ENCODE measurements at places on chromosomes 5 and 9. TPM values are rescaled to one million over a fixed set of nuclear protein-coding genes. Genes with fewer than 3 reads are reported as not detected.

ANXA1 gene
- total RNA-seq: 44.8 TPM

CD72 gene
- total RNA-seq: 3.3 TPM

ZNF618 gene
- total RNA-seq: 17.1 TPM

CMYA5 gene
- 1.6 TPM for total RNA-seq

GABRG2 gene
- not detected for total RNA-seq

GFI1B gene
- not detected for total RNA-seq

IL13 gene
- total RNA-seq: not detected

PJA2 gene
- 67.9 TPM for total RNA-seq

PROB1 gene
- 1.3 TPM for total RNA-seq

ANXA2R gene
- 0.99 TPM for total RNA-seq

GRXCR2 gene
- not detected for total RNA-seq

DRD1 gene
- total RNA-seq: not detected

ADCY2 gene
- 4.6 TPM for total RNA-seq

PCYOX1L gene
- 5.6 TPM for total RNA-seq

PRUNE2 gene
- total RNA-seq: 3.9 TPM

GOLGA2 gene
- total RNA-seq: 53.2 TPM

PTAR1 gene
- 41.9 TPM for total RNA-seq

STK32A gene
- 6.6 TPM for total RNA-seq

CCNG1 gene
- total RNA-seq: 118 TPM

DOLK gene
- 8.0 TPM for total RNA-seq

FUBP3 gene
- total RNA-seq: 30.3 TPM

ZNF483 gene
- total RNA-seq: 8.6 TPM

OSMR gene
- total RNA-seq: 22.4 TPM

KIF12 gene
- 249 TPM for total RNA-seq

ENC1 gene
- total RNA-seq: 116 TPM

CCDC152 gene
- total RNA-seq: 1.3 TPM

PDLIM4 gene
- 4.2 TPM for total RNA-seq

BTNL8 gene
- total RNA-seq: not detected

CDK5RAP2 gene
- 21.5 TPM for total RNA-seq

WDR38 gene
- 0.78 TPM for total RNA-seq

DMRTA1 gene
- 4.4 TPM for total RNA-seq

CYSRT1 gene
- not detected for total RNA-seq

SLC6A19 gene
- total RNA-seq: 0.66 TPM

PCSK5 gene
- total RNA-seq: 11.2 TPM

SLC34A1 gene
- total RNA-seq: not detected

TICAM2 gene
- 0.52 TPM for total RNA-seq

SH3RF2 gene
- total RNA-seq: 14.8 TPM

CCDC107 gene
- total RNA-seq: 42.2 TPM

FBP2 gene
- total RNA-seq: 0.66 TPM

RGS7BP gene
- 3.1 TPM for total RNA-seq

MGAT4B gene
- 90.0 TPM for total RNA-seq

SMAD5 gene
- total RNA-seq: 35.0 TPM

SNCB gene
- total RNA-seq: not detected

CCDC192 gene
- not detected for total RNA-seq
